Right renal cortex interstitium (tissue), 3 donors: ENCODE measurements at places on chromosomes 3 and 15. TPM values are rescaled to one million over a fixed set of nuclear protein-coding genes. Genes with fewer than 3 reads are reported as not detected.

Gene SRPRB
- polyA plus RNA-seq: 60.6 TPM

Gene ROPN1
- not detected for polyA plus RNA-seq

GRCh38 chr3:196280689-196281440 lies 6.7 kb downstream of the PCYT1A start:
- DNase-seq: no peak

DNA sequence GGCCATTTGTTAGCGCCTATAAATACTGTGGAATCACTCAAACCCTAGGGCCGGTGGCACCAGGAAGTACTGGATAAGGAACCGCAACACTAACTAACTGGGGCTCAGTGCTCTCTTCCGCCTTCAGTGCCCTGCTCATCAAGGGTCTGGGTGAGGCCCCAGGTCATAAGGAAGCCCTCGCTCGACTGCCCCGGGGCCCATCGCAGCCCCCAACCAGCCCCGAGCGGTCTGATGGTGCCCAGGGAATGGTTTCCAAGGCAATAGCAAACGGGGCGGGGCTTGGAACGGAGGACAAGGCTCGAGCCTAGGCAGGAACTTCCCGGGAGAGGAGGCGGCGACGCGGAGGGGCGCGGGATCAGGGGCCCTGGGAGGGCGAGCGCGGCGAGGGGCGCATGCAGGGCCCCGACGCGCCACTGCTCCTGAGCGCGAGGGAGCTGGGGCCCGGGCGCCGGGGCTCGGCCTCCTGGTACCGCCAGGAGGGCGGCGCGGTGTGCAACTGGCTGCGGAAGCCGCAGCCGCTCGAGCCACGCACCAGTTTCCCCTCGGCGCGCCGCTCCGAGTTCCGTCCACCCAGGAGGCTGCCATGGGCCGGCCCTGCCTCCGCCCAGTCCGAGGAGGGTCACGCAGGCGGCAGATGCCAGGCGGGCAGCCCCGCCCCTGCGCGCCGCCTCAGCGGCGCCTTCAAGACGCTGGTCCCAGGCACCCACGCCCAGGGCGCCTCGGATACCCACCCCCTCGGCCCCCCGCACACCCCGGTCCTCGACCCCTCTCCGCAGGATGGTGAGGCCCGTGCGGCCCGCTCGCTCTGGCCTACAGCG lies at the start of gene TTLL3:
Gene TTLL3, plus strand, starts transcription at position 648 of the 818 bp plus-strand sequence. CDS start 400 bp downstream, outside the sequence.
- DNase-seq: peak; percentile 63

DNA sequence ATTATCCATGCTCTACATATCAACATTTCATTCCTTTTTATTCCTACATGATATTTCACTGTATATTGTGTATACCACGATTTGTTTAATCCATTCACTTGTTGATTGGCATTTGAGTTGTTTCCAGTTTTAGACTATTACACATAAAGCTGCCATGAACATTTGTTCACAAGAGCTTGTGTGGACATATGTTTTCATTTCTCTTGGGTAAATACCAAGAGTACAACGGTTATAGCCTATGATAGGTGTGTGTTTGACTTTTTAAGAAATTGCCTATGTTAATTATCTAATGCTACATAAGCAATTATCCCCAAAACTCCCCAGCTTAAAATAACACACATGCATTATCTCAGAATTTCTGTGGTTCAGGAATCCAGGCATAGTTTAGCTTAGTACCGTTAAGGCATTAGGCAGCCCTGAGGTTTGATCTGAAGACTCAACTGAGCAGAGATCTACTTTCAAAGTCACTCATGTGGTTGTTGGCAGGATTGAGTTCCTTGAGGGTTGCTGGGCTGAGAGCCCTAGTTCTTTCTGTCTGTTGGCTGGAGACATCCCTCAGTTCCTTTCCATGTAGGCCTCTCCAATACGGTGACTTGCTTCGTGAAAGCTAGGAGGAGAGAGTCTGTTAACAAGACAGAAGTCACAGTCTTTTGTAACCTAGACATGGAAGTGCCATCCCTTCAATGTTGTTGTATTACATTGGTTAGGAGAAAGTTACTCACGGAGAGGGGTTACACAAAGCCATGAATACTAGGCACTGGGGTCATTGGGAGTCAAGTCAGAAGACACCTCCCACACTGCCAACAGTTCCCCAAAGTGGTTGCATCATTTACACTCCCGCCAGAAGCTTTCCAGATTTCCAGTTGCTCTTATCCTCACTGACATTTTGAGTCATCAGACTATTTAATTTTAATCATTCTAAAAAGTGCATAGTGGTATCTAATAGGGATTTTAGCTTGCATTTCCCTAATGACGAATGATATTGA lies 21.0 kb upstream of the PCSK6 start:
- DNase-seq: no peak

DNA sequence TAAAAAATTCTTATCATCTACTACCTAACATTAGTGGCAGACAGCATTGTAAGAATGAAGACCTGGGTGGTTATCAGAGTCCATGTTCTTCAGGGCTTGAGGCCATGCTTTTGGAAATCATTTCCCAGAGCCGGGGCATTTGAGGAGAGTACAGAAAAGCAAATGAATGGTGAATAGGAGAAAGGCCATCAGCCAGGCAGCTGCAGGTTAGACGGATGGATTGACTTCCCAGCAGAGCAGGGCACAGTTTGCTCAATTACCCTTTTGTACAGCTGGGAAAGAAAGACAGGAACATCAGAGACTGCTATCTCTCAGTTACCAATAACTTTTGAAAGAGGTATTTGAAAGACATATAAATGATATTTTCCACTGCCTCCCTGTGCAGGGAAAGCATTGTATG lies 135.6 kb downstream of the ALCAM start:
- no peak for DNase-seq

GRCh38 chr3:194103505-194103904 lies 32.4 kb upstream of the HES1 start:
- no peak for DNase-seq

GRCh38 chr3:183202004-183202722 lies 39.6 kb upstream of the LAMP3 start:
- no peak for DNase-seq
